ENCODE measurements at places on chromosomes 12 and 14.

DNA sequence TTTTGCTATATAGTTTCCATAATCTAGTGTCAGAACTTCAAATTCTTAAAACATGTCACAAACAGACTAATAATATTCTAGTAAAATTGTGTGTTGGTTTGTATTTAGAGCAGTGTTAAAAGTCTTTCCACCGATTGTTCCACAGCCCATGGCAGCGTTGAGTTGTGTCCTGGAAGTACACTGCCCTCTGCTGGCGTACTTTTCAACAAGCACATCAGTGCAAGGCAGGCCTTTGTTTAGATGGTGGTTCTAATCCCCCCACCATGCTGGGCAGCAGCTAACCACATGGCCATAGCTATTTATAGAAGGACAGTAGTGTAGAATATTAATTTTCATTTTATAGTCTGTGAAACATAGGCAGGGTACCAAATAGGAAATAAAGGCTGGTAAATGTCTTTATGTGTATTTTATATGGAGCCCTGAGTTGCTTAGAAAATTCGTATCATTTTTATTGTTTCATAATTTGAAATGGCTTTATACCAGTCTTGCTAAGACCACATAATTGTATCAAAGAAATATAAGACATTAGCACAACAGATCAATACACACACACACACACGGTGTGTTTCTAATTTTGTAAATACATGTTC, 235.4 kb downstream of the SEC23A start:
- DNase-seq: peak; percentile 42

GRCh38 chr12:15808250-15808649, 19.1 kb upstream of the EPS8 start:
- DNase-seq: no peak

GRCh38 chr14:95338436-95338835, 18.7 kb upstream of the CLMN start:
- DNase-seq: no peak

GRCh38 chr12:91663310-91663709, 480.7 kb upstream of the DCN start:
- no peak for DNase-seq

DNA sequence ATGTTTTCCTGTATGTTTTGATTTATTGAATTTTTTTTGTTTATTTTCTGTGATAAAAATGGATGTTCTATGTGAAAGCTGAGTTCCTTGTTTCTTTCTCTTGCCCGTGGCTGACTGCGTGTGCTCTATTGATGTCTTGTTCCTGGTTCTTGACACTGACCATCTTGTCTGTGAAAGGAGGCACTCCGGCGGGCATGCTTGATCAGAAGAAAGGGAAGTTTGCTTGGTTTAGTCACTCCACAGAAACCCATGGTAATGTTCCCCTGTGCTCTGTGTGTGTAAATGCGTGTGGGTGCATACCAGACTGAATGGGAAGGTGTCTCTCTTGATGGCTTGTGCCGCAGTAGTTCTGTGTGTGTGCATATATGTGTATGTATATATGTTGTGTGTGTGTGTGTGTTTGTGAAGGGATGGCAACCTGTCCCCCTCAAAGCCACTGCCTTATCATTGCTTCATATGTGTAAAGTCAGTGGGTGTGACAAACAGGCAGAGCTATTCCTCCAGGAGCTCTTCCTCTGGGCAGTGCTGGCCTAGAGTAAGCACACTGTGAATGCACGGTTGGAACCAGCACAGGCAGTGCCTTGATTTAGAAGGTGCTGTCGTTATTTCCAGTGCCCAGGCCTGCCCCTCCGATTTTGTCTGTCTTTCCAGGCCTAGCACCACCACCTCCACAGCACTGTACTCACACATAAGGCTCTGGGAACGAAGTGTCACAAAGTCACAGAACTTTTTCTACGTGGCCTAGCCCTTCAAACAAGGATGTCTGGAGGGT, 247.3 kb upstream of the FKBP4 start:
- DNase-seq: no peak

DNA sequence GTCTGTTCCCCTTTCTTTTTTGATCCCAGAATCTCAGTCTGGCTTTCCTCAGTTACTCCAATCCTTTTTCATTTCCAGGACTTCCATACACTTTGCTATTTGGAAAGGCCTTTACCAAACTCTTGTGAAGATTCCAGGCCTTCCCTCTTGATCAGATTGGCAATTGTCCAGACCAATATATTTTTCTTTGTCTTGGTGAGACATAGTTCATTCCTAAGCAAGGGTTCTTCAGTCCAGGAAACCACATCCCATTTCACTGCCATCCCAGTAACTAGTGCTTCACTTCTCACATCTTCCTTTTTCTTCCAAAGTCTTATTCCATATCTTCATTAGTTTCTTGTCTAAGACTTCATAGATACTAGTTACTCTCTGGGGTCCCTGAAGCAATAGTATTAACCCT, 2.1 kb upstream of the PTPRQ start:
- no peak for DNase-seq

DNA sequence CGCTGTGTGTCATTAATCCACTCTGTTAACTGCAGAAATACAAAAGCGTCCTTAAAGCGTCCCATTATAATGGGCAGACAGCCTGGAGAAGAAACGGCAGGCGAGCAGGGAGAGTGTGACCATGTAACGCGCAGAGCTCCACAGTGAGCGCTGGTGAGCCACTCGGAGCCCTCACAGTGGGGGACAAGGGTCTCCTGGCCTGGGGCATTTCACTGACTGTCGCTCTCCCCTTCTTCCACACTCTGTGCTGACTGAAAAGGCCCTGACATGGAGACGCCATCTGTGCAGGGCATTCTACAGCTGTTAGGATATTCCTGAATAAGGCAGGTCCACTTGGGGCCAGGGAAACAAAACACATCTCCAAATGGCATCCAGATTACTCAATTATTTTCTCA, 24.2 kb downstream of the CCDC92 start:
- DNase-seq: no peak

GRCh38 chr12:25875661-25876060, 82.8 kb upstream of the RASSF8 start:
- no peak for DNase-seq

DNA sequence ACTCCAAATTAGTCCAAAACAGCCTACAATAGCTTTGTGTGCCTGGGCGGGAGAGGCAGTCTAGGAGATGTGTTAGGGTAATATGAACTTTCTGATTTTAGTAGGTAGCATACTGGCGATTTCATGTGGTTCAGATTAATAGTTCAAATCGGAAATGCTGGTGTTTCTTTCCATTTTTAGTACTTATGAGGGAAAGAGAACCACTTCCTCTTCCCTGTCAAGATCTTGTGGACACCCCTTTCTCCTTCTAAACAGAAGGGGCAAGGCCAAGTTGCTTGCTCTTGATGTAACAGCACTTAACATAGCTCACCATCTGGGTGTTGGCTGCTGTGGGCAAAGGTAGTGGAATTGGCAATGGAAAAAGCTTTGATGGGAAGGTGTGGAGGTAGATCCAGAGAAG, 32.2 kb upstream of the IGF1 start:
- DNase-seq: no peak
